Endothelial cell of umbilical vein (primary cell): ENCODE measurements at places on chromosomes 7 and 10. TPM values are rescaled to one million over a fixed set of nuclear protein-coding genes. Genes with fewer than 3 reads are reported as not detected.

Gene PPP1R17
- polyA plus RNA-seq, result not detected in 2 replicates

DNA sequence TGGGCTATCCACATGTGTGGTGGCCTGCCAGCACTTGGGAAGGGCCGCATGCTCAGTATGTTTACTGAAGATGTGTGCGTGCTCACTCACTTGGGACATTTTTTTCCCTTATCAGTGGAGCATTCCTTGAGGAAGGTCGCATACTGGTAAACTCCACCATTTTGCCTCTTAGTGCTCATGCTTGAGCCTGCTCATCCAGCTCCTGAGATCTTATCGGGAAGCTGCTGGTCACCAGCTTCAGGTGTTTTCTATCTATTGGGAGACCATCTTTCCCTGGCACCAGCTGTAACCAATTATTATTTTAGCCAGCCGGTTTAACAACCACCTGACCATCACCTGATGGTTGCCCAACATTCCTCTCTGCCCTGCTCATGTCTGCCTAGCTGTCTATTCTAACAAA is 35.0 kb upstream of the TRIM24 start:
- DNase-seq, result no peak

- peak; percentile 17 for DNase-seq
These were observed 25.3 kb downstream of the CROT start for GRCh38 chr7:87370660-87371180.

GRCh38 chr7:48813472-48813871 is 110.9 kb upstream of the CDC14C start:
- DNase-seq, result no peak

DNA sequence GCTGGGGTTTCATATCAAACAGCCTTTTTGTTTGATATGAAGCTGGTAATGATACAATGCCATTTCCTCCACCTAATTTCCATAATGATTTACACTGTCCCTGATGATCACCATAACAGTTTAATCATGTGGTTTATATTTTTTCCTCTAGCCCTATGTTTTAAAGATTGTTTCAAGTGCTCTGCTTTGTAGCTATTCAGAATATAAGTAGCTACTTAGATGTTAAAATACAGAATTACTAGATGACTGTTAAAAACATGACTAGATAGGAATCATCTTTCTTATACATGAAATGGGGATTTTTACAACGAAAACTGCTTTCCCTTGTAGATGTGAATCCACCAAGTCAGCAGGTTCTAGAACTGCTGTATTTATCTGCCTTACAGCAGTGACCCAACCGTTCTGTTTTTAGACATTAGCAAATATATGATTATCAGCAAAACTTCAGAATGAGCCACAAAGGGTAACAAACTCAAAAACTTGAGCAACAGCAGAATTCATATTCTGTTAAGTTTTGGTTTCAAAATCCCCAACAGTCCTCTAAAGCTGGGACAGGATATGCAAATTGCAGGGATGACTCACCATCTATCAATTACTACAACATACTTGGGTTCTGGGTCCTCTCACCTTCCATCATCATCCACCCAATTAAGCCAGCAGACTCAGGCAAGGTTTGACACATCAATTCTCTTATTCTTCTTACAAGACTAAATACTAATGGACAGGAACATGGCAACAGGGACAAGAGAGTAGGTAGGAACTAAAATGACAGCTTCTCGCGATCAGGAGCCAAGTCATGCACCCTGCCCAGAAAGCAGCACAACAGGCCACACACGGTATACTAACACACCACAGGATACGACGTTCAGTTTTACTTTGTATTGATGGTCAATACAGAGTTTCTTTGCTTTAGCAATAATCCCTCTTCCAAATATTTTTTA is 83.9 kb downstream of the PIP4K2A start:
- DNase-seq, result no peak
